ENCODE measurements at places on chromosomes 7 and 10.

DNA sequence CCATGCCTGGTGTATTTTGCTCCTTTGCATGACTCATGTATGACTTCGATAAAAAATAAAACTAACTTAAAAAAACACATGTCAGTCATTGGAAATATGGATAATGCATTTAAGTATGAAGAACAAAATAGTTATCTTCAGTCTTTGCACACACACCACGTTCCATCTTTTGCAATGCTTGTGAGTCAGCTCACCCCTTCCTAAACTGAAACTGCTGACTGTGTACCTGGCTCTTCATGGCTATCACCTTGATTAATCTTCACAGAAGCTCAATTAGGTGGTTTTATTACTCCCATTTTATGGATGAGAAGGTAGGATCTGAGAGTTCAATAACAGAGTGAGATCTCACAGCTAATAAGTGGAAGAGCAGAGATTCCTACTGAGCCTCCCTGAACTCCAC is 79.5 kb downstream of the CARD11 start:
- no peak for DNase-seq

GRCh38 chr10:329361-330099 is 194.3 kb downstream of the ZMYND11 start:
- peak; percentile 96 for DNase-seq

DNA sequence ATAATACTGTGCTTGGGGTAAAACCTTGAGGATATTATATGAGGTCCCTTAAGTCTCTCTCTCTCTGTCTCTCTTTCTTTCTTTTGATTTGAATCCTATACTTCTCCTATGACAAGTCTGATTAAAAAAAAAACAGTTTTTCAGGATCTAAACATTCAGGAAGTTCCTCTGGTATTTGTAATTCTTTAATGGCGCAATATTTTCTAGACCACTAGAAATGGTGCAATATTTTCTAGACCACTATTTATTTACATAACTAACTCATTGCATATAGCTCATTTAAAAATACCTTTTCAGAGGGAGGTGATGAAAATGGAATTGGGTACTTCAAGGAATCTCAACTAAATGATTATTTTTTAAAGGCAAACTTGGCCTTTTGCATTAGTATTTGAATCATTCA is 1235.3 kb downstream of the GATA3 start:
- no peak for DNase-seq

DNA sequence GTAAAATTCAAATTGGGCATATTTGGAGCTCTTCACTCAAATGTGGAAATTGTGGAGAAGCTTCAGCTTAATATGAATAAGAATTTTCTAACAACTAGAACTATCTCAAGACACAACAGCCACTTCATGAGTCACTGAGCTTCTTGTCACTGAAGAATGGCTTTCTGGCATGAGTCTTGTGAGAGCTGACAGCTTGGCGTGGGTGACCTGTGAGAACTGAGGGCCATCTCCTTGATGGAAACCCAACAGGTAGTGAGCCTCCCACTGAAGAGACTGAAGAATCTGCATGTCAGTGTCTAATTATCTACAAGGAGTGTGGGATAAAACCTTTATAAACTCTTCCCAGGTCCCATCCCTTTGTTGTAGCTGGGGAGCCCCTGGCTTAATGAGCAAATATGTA is 66.0 kb downstream of the CLEC2L start:
- DNase-seq: no peak

- DNase-seq: peak; percentile 87
Observed at GRCh38 chr10:14478604-14479003, 147.9 kb upstream of the FRMD4A start.

- DNase-seq: no peak
Observed at GRCh38 chr10:59036311-59037017, 140.0 kb upstream of the PHYHIPL start.

GRCh38 chr7:141671705-141672496 is 30.1 kb downstream of the DENND11 start:
- DNase-seq: no peak

GRCh38 chr10:133257489-133258065 is 19.1 kb downstream of the ADAM8 start:
- DNase-seq: no peak

GRCh38 chr10:44242091-44242490 is 142.8 kb downstream of the CXCL12 start:
- DNase-seq: no peak

GRCh38 chr7:46969303-46970130 is 612.4 kb downstream of the TNS3 start:
- no peak for DNase-seq

- no peak for DNase-seq
Observed at GRCh38 chr7:32154797-32155196, 84.6 kb upstream of the PDE1C start.

DNA sequence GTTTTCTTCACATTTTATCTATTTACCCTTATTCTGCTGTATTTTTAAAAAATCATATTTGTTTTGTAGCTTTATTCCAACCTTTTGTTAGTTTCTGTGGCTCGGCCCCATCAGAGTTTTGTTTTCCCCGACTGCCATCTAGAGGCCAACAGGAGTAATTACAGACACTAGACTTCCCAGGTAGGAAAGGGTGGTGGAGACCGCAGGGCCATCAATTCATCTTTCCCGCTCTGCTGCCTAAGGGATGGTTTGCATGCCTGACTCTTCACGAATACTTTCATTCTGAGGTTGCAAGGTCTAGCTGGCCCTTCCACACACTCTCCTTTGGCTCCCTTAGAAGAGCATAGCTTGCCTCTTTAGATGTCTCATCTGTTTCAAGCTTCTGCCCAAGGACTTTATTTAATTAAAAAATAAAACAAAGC is 38.3 kb downstream of the LYZL2 start:
- peak; percentile 74 for DNase-seq

DNA sequence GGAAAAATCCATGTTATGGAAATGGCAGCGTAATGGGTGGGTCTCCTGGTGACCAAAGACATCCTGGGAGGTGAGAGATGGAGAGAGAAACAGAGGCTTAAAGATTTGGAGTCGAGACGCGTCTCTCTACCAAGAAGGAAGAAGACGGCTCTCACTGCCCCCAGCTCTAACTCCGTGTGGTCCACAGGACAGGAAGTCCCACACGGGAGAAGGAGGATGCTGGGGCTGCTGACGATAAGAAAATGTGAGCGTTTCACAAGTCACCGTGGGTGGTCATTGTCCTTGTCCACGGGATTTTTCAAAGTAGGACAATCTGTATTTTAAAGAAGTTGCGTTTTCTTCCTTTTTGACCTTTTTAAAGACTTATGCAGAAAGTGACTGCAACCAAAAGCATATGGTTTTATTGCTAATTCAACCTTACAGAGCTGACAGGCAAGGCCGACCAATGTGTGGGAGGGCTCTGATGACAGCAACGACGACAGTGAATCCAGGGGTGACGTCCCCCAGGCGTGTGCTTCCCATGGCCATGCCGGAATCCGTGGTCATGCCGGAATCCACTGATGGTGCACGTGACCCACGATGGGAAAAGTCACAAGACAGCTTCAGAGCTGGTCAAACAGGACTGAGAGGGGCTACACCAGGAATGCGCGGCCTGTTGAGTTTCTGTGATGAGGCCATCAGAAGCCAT is 341.2 kb downstream of the PTPRN2 start:
- DNase-seq: no peak

GRCh38 chr7:233249-234035 is 41.1 kb downstream of the FAM20C start:
- no peak for DNase-seq

DNA sequence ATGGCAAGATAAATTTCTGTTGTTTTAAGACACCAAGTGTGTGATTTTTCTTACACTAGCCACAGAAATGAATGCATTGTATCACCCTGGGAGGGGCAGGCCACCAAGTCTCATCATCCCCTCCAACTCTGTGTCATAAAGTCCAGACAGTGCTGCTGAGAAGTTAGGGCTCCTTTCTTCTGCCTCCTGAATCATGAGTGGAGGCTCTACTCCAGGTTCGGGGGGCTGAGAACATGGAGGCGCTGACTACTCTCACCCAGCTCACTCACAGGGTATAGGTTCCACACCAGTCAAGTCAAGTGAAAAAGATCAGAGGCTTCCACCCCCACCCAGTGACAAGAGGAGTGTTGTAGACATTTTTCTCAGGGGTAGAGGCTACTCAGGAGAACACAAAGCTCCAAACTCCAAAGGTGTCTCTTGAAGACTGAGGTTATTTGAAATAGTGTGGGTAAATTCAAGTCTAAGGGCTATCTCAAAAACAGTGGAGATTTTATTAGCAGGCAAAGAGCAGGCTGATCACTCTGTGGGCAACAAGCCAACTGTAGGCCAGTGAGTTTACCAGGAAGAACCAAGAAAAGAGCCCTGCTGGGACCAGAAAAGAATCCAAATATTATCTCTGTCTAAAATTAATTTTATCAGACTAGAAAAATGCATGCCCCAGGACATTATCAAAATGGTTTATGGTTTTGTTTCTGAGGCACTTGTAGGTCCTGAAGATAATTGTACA is 118.6 kb upstream of the RET start:
- no peak for DNase-seq

- no peak for DNase-seq
Observed at GRCh38 chr7:55778631-55779030, 83.9 kb downstream of the SEPTIN14 start.

DNA sequence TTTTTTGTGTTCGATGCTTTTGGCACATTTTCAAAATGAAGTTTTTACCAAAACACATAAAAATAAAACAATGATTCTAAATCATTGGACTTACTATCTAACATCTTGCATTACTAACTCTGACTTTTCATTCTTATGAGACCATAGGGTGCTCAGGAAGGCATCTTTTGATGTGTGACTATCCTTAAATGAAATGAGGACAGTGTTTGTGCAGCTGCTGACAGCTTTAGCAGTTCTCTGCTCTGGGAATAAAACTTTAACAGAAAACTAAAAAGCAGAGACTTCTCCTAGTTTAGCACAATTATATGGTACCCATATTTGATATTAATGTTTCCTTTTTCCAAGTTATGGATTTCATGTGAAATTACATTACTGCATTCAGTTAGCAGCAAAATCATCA is 471.6 kb downstream of the ARL4A start:
- no peak for DNase-seq

DNA sequence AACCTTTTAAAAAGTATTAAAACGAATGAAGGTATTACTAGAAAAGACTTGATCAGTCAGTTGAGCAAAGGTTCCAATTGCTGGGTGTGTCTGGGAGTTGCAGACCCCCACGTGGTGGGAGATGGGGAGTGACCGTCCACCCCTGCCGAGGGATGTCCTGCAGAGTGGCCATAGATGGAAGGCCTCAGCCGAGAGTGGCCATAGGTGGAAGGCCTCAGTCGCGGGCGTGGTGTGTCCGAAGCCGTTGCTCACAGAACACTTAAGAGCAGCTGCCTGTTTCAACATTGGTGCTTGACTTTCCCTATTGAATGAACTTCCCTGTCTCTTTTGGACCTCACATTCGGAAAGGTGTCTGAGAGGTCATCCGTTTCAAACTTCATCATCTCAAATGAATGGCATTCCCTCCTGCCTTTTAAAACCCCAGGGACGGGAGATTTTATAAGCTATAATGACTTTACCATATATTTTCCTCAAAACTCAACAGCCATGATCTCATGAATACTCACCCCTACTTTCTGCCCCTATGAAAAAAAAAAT is 69.4 kb downstream of the CAMK1D start:
- no peak for DNase-seq

DNA sequence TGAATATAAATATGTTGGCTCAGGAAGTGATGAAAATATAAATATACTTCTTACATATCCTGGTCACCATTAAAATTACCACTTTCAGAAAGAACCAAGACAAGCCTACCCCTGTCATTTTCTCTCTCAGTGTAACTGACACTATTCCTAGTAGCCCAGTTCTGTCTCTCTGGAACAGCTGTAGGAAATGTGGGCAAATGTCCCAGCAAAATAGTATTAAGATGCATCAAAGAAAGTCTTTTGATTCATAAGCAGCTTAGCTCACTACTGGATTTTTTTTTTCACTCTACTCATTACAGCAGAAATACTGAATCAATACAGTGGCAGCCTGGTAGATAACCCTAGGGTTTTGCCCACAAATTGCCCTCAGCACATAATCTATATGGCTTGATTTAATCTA is 290.9 kb downstream of the DNAJB9 start:
- peak; percentile 51 for DNase-seq

- DNase-seq: no peak
Observed at GRCh38 chr7:725223-726005, 1.1 kb upstream of the DNAAF5 start.

DNA sequence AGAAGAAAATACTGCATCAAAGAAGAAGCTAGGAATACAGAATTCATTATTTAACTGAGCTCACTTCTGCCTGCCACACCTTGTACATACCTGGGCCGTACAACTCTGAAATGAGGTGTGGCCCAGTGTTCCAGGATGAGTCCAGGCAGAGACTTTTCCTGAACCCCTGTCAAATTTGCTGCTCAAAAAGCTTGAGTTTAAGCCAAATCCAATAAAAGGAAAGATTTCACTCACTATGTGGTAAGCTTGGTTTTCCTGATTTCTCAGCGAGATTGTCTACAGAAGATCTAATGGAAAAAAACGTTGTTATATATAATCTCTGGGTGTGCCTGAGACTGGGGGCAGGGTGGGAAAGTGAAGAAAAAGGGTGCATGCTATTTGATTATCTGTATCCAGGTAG is 72.1 kb upstream of the EGFR start:
- DNase-seq: no peak

DNA sequence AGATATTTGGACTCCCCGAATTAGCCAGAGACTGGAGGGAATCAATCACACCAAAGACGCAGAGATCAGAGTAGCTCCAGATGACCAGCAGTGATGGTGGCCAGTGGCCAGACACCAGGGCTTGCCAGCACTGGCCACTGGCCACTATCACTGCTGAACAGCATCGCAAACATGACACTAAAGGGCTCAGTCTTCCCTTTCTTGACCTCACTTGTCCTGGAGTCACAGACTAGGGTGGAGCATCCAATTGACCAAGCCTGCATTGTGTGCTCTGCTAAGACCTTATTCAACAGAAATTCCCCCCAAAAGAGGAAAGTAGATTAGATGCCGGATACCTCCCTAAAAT is 234.7 kb downstream of the CREB5 start:
- DNase-seq: no peak

GRCh38 chr7:111029574-111030251 is 61.2 kb upstream of the LRRN3 start:
- DNase-seq: no peak

- DNase-seq: no peak
Observed at GRCh38 chr7:48876087-48876486, 48.3 kb upstream of the CDC14C start.

DNA sequence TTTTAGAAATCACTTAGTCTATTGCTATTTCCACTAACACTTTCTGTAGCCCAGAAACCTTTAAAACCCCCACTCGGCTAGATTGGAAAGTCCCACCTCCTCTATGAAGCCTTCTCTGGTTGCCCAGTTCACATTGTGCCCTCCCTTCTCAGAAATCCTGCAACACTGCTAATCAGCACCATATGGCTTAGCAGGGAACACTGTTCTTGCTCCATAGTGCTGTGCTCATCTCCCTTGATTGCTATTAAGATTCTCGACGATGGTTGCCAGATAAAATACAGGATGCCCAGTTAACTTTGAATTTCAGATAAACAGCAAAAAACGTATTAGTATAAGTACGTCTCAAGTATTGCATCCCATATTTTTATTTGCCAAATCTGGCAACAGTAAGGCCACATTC is 40.1 kb upstream of the XPNPEP1 start:
- DNase-seq: no peak
